ENCODE measurements at places on chromosomes 5 and 9. TPM values are rescaled to one million over a fixed set of nuclear protein-coding genes. Genes with fewer than 3 reads are reported as not detected.
A peak's percentile ranks its signal among the peaks of the same experiment; 100 is the strongest.

- DNase-seq, result peak; percentile 73
Observed at GRCh38 chr9:93304574-93305496, 120.9 kb downstream of the WNK2 start.

DNA sequence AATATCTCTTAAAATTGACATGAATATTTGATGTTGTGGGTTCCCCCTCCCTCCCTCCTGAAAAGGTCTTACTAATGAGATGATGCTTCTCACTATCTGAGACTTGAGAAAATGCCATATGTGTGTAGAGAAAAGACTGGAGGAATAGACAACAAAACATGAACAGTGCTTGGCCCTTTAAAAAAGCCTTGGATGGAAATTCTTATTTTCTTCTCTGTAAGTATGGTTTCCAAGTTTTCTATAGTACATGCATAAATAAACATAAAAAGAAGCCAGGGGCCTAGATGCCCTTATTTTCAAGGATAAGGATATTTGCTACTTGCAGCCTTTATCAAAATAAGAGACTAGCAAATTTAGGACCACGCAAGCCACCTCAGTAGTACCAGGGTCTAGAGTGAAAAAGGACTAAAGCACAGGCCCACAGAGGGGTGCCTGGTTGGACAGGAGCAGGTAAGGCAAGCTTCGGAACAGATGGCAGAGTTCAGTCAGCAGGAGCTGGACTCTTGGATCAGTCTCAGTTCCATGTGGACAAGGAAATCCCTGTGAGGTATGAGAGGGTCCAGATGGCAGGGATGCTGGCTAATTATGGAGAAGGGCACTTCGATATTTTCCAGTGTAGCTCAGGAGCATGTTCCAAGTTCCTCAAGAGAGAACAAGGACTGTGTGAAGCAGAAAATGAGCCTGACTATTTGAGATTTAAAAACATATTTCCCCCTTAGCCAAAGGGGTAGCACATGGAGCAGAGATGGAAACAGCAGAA lies 4.6 kb upstream of the ANP32B start:
- DNase-seq, result no peak

- no peak for DNase-seq
Observed at GRCh38 chr5:10519729-10520128, 44.1 kb upstream of the ANKRD33B start.

SPAG8 gene
- 2.2 TPM for polyA plus RNA-seq

TMEM232 gene
- polyA plus RNA-seq, result 1.6 TPM

PCDHA9 gene
- 0.03 TPM for polyA plus RNA-seq

DNA sequence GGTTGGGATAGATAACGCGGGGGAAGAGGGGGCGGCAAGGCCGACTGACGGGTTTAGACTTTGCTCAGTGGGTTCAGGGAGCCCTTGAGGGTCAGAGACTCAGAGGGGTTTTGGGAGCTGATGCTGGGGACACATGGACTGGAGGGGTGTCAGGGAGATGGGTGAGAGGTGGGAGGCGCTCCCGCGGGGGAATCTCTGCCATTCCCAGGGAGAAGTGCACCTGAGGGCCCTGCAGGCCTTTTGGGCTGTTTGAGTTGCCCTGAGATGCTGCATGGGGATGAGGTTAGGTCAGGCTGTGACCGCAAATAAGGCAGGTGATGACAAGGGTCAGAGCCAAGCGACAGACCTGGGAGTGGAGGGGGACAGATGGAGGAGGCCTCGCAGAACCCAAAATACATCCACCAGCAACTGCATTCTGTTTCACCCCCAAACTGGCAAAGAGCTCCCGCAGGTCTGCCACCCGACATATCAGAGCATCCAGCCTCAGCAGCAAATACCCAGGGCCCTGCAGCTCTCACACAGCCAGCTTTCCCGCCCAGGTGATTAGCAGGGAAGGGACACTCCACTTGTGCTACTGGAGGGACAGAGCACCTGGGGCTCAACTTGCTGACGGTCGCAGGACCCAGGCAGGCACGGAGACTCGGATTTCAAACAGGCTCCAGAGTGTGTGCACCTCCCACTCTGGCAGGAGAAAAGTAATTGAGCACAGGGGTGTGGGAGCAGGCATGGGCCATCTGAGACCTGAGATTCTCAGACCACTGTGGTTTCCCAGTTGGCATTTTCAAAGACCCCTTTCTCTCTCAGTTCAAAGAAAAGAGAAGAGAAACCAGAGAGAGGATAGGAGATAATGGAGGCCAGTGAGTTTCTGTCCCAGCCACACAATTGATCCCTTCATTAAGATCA lies 26.4 kb downstream of the TMOD1 start:
- no peak for DNase-seq

DNA sequence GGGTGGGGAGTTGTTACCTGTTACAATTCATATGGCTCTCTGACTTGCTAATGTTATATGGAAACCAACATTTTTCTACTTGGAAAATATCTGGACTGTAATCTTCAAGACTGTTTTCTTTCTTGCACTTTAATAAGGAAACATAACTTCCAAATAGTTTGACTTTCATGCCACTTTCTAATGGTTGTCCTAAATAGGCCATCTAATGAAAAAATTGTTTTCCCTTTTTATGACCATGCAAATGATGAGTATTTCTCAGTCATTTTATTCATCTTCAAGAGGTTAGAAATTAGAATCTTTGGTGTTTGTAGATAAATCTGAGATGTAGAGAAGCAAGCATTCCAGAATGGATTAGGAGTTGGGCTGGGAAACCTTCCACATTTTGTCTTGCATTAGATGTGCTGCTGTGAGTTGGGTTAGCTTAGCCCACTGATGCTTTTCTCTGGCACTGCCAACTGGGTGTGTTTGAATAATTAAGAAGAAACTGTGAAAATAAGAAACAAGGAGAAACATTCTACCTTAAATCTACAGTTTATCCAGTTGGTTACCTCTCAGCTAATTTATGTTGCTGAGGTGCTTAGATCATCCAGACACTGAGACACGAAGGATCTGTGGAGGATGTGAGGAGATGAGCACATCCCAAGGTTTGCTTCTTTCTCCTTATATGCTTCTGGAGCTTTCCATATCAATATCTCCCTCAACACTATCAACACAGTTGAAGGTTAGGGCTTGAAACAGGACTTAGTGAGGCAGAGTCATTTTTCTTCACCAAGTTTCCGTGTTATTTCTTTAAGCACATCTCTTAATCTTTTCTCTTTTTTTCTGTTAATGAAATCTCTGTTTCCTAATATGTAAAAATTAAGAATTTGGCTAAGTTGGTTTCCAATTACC lies 2.7 kb downstream of the RASGRF2 start:
- no peak for DNase-seq

ADGRD2 gene
- not detected for polyA plus RNA-seq

IFNA13 gene
- not detected for polyA plus RNA-seq

DNA sequence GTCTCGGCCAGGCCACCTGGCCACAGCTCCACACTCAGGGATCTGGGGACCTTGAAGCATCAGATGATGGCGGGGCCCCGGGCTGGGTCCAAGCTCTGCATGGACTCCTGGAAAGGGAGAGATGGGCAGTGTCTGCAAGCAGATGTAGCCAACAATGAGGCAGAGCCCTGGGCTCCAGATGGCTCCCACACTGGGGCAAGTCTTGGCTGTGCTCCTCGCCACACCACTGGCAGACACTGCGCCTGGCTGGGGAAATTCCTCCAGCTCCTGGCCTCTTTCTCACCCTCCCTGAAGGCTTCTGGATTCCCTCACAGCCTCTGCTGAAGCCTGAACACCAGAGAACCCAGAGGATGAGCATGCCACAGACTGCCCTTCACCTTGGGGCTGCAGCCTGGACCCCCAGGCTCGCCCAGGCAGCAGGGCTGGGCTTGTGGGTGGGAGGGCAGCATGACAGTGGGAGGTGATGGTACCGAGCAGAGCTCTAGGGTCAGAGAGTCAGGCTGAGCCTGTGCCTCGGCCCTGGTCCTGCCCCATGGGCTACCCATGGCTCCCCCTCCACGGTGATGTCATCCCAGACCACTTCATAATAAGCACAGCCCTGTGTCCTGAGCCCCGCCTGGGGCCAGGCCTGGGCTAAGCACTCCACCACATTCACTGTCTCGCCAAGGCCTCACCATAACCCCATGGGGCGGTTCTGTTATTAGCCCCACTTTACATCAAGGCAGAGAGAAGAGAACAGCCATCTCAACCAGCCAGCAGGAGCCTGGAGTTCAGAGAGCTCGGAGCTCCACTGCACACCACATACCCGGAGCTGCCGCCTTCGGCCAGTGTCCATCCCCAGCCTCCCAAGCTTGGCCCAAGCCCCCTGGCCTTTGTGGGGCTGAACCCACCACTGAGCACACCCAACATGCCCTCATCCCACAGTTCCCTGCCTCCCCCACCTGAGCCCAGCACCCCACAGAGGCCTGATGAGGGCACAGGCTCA lies 62.2 kb upstream of the ADAMTS2 start:
- DNase-seq, result peak; percentile 28

DNA sequence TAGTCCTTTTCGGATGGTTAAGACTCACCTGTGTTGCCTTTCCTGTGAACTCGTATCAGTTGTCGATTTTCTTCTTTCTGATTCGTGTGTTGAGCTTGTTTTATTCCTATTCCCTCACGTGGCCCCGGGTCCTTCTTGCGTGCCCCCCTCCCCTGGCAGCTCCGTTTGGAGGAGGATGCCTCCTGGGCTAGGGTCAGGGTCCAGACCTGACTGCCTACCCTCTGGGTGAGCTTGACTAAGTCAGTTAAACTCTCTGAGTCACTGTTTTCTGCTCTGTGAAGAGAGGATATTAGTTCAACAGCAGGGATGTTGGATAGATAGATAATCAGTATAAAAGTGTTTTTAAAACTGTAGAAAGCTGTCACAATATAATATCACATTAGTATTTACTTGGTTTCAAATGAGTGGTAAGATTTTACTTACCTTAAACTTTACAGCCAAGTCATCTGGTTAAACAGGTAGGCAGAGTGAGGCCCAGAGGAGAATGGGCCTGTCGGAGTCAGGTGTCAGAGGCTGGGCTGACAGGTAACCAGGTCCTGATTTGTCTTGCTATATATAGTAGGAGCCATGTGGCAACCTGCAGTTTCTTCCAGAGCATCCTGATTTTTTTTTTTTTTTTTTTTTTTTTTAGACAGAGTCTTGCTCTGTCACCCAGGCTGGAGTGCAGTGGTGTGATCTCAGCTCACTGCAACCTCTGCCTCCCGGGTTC lies 24.2 kb downstream of the PPARGC1B start:
- DNase-seq, result no peak

IL5 gene
- not detected for polyA plus RNA-seq

DNA sequence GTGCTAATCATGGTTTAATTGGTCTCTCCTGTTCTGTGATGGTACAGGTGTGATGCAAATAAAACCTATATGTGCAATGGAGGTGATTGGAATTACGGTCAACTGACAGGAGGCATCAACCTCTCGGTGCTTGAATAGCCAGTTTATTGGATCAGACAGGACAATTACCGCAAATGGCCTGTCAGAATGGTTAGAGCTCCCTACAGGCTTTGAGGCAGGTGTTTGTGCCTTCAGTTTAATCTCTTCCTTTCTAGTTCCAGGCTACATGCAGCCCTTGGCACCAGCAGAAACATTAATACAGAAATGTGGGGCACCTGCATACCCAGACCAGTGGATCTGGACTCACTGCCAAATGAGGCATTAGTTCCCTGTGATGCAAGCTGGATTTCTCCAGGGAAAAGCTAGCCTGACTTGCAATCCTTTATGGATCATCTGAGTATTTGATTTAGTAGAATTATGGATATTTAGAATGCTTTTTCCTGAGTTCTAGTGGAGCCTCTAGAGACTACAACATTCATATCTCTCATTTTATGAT lies 128.6 kb downstream of the MAT2B start:
- DNase-seq, result no peak

C9 gene
- polyA plus RNA-seq, result not detected

- no peak for DNase-seq
Observed at GRCh38 chr9:91849694-91850093, 100.3 kb downstream of the ROR2 start.

FAM114A2 gene
- polyA plus RNA-seq, result 21.6 TPM

DNA sequence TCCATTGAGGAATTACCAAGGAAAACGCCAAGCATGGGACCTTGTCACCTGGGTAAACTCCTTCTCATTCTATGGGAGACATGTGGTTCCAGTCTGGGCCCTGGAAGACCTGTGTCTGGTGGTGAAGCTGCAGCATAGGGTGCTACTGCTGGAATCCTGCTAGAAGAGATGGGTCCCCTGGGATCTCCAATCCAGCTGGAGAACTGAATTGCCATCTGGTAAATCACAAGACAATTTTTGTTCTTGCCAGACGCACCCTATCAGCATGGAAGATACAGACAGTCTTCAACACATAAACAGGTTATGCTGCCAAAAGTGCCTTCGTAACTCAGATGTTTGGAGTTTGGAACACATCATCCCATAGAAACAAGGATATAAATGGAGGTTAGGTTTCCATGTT lies 424.0 kb upstream of the BRINP1 start:
- DNase-seq, result no peak

NR2F1 gene
- polyA plus RNA-seq, result 3.9 TPM

GRCh38 chr5:119105971-119106370 lies 35.1 kb downstream of the DMXL1 start:
- no peak for DNase-seq

DNA sequence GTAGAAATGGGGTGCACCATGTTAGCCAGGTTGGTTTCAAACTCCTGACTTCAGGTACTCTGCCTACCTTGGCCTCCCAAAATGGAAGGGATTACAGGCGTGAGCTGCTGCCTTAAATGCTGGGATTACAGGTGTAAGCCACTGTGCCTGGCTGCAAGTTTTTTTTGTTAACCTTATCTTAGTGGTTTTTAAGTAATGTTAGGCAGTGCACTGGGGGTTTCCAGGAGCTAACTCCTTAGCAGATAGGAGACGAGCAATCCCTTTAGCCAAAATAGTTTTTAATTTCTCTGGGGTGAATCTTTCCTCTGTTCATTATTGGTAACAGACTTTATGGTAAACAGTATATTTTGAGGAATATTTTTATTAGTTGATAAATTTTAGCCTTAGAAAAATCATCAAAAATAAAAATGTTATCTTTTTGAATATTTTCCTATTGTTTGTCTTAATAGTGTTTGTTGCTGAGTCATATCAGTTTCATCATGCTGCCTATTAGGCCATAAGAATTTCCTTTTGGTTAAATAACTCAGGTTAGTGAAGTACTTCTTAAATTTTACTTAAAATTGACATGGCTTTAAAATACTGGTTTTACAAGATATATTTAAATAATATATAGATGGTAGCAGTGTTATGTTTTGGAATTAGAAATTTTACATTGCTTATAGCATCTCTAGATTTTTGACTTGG lies 37.9 kb downstream of the LMNB1 start:
- DNase-seq, result no peak

DNA sequence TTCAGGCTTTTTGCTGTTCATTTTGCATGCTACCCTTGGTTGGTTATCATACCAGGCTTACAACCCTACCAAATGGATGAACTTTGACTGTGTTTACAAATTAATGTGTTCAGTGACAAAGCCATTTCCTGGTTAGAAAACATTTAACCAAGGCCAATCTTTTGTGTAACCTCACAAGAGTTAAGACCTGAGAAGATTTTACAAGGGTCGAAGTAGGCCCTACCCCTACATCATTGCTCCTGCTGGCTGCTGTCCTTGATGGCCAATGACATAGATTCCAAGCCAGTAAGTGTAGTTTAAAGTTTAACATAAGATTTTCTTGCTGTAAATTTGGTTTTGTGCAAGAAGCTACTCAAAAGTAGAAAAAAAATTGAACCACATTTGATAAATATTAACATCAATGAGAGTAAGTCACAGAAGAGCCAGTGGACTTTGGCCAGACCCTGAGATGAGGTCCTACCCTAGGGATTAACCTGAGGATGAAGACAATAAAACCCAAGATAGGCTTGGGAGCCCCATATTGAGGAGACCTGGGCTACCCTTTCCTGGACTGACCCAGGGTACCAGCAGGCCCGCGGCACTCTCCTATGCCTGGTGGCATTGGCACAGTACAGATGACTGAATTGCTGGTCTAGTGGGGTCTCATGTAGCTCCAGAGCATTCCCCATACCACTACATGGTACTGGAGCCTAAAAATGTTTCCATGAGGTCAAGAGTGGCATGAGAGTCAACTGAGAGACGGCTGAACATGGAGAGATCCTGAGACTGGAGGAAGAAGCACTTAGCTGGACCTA lies 8.3 kb downstream of the C1QTNF3 start:
- DNase-seq, result no peak

CDH9 gene
- 0.32 TPM for polyA plus RNA-seq

All from muscle of arm (tissue), 14 donors.